Lung (tissue), 17 donors: ENCODE measurements at places on chromosomes 12 and 14. TPM values are rescaled to one million over a fixed set of nuclear protein-coding genes. Genes with fewer than 3 reads are reported as not detected.

PMCH gene
- not detected for total RNA-seq

SAMD15 gene
- total RNA-seq = 5.9 TPM

CLEC4C gene
- total RNA-seq = 0.60 TPM

SLC5A8 gene
- total RNA-seq = 7.0 TPM

INSM2 gene
- 0.17 TPM for total RNA-seq

RIPK3 gene
- 6.4 TPM for total RNA-seq

ST8SIA1 gene
- 20.9 TPM for total RNA-seq

GRCh38 chr12:50550530-50551223, 45.9 kb downstream of the DIP2B start:
- DNase-seq = no peak
- H3K27me3 ChIP-seq = no peaks in the 10 kb centered on the region
- H3K4me3 ChIP-seq = no peak overlapping the region
- H3K4me1 ChIP-seq = no peaks in the 10 kb centered on the region
- H3K27ac ChIP-seq = no peak overlapping the region
- H3K36me3 ChIP-seq = peaks cover 3% of the 10 kb centered on the region

GRCh38 chr12:19916974-19917373, 451.4 kb upstream of the PDE3A start:
- H3K36me3 ChIP-seq = no peaks in the 10 kb centered on the region
- no peak overlapping the region for H3K4me3 ChIP-seq
- H3K27me3 ChIP-seq = no peaks in the 10 kb centered on the region
- H3K4me1 ChIP-seq = no peaks in the 10 kb centered on the region

DNA sequence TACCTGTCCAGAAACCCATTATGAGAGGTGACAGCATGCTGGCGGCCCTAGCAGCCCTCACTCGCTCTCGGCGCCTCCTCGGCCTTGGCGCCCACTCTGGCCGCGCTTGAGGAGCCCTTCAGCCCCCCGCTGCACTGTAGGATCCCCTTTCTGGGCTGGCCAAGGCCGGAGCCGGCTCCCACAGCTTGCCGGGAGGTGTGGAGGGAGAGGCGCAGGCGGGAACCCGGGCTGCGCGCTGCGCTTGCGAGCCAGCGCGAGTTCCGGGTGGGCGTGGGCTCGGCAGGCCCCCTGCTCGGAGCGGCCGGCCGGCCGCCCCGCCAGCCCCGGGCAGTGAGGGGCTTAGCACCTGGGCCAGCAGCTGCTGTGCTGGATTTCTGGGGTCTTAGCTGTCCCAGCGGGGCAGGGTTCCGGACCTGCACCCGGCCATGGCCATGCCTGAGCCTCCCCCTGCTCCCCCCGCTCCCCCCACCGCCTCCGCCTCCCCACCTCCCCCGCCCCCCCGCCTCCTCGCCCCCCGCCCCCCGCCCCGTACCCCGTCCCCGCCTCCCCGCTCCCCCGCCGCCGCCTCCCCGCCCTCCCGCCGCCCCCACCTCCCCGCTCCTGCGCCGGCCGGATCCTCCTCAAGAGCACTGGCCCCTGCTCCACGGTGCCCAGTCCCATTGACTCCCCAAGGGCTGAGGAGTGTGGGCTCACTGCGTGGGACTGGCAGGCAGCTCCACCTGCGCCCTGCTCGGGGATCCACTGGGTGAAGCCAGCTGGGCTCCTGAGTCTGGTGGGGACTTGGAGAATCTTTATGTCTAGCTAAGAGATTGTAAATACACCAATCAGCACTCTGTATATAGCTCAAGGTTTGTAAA, 163.1 kb downstream of the KLHL28 start:
- H3K27ac ChIP-seq = no peak overlapping the region
- peak overlapping the region; percentile 16 for H3K4me3 ChIP-seq
- no peak for DNase-seq
- H3K36me3 ChIP-seq = no peaks in the 10 kb centered on the region
- no peaks in the 10 kb centered on the region for H3K27me3 ChIP-seq
- H3K4me1 ChIP-seq = no peaks in the 10 kb centered on the region

DNA sequence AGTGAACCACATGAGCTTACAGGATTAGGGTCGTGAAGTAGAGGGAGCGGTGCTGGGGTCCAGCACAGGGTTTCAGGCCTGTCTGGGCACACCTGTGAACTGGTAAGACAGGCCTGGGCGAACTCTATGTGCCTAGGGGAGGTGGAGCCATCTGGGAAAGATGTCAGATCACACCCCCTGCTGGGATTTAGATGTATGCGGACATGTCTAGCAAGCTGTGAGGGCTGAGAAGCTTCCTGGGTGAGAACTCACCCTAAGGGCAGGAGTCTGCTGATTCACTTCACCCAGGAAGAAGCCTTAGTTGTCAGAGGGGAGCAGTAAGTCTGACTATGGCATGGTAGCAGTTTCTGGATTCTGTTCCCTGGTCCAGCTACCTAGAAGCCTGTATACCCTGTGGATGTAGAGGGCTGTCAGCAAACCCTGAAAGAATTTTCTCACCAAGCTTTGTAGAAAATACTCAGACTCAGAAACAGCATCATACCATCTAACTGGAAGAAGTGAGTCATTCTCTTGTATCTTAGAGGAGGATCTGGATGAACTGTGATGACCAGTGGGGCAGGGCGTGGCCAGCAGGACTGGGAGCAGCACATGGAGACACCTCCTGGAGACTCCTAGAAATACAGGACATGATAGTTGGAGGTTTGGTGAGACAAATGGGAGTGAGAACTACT, 11.2 kb upstream of the PYGL start:
- no peaks in the 10 kb centered on the region for H3K27me3 ChIP-seq
- H3K36me3 ChIP-seq = no peaks in the 10 kb centered on the region
- no peak for DNase-seq
- H3K4me1 ChIP-seq = no peaks in the 10 kb centered on the region
- no peak overlapping the region for H3K4me3 ChIP-seq

- no peak overlapping the region for H3K4me3 ChIP-seq
- no peaks in the 10 kb centered on the region for H3K4me1 ChIP-seq
- no peak overlapping the region for H3K27ac ChIP-seq
- H3K27me3 ChIP-seq = no peaks in the 10 kb centered on the region
- H3K36me3 ChIP-seq = no peaks in the 10 kb centered on the region
These were observed 78.8 kb downstream of the SPPL3 start for GRCh38 chr12:120825337-120825736.

DNA sequence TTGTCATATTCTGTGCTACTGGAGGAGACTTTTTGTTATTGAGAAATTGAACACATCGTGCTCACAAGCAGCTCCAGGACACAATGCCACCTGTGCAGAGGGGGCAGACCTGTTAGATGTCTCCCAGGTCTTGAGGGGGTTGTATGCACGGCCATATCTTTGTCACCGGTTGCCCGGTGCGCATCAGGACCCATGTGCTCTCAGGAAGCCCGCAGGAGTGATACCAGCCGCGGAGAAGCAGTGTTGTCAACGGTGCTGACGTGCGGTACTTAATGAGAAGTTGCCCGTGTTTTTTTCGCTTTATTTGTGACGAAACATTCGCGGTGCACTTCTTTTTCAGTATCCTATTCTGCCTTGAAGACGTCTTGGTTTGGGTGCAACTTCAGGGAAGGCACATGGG, 128.2 kb upstream of the RTL1 start:
- H3K27me3 ChIP-seq = no peaks in the 10 kb centered on the region
- no peaks in the 10 kb centered on the region for H3K4me1 ChIP-seq
- peaks cover 9% of the 10 kb centered on the region for H3K36me3 ChIP-seq
- no peak overlapping the region for H3K27ac ChIP-seq
- H3K4me3 ChIP-seq = no peak overlapping the region

DNA sequence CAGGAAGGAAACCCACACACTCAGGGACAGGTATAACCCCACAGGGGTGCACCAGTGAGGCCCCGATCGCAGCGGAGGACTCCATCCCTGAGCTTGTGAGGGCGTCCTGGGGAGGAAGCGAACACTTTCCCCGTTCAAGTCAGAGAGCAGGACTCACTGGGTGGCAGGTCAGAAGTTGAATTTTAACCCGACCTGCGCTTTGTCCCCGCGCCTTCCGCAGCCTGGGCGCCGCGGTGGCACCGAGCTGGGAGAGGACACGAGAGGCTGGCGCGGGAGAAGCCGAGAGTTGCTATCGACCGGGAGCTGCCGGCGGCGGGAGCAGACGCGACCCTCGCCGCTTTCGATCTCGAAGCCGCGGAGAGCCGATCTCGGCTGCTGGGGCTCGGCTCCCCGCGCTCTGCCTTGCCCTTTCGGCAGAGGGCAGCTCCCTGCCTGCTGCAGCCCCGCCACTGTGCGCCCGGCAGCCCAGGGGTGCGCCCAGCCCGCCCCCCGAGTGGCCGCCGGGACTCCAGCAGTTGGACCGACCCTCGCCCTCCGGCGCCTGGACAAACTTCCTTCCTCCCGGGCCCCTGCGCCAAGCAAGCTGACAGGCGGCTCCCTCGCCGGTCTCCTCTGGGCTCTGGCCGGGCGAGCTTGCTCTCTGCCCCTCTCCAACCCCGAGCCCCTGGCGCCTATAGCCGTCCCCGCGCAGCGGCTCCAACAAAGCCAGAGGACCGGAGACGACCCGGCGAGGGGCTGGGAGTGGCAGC, 918 bp downstream of the LIN7A start:
- H3K27me3 ChIP-seq = peaks cover 27% of the 10 kb centered on the region
- peaks cover 12% of the 10 kb centered on the region for H3K4me1 ChIP-seq
- no peaks in the 10 kb centered on the region for H3K36me3 ChIP-seq
- H3K27ac ChIP-seq = peak overlapping the region; percentile 93
- H3K4me3 ChIP-seq = peak overlapping the region; percentile 64
- peak; percentile 67 for DNase-seq

DNA sequence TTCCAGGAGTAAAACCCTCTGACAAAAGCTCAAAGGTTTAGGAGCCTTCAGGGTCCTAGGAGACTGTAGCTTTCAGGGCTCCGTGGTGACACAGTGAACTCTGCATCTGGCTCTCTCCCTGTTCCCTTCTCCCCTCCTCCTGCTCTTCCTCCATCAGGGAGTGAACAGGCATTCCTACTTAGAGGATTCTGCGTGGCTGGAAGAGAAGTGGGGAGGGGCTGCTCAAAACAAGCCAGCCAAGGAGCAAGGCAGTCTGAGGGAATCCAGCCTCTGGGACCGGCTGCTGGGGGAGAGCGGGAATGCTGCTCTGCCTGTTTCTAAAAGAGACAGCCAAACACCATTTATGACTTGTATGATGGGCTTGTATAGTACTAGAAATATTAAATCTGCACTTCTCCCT, 49.5 kb downstream of the RBMS2 start:
- H3K36me3 ChIP-seq = peaks cover 6% of the 10 kb centered on the region
- no peaks in the 10 kb centered on the region for H3K27me3 ChIP-seq
- peaks cover 11% of the 10 kb centered on the region for H3K4me1 ChIP-seq
- DNase-seq = peak; percentile 59

GRCh38 chr12:11875414-11875935, 195.3 kb upstream of the BCL2L14 start:
- H3K27me3 ChIP-seq = no peaks in the 10 kb centered on the region
- no peak overlapping the region for H3K4me3 ChIP-seq
- H3K27ac ChIP-seq = no peak overlapping the region
- peaks cover 2% of the 10 kb centered on the region for H3K36me3 ChIP-seq
- H3K4me1 ChIP-seq = peaks cover 22% of the 10 kb centered on the region
- DNase-seq = no peak
